NCI-H1417 treated with DMSO at 0.1 percent for 48 hours (cell line): ENCODE measurements at places on chromosomes 11 and 22.
A peak's percentile ranks its signal among the peaks of the same experiment; 100 is the strongest.

GRCh38 chr11:131886201-131886600 is 515.8 kb downstream of the NTM start:
- no peak for DNase-seq

- no peak for DNase-seq
Measured at GRCh38 chr11:116310226-116310625, 462.6 kb downstream of the BUD13 start.

GRCh38 chr22:44620129-44620840 is 81.7 kb upstream of the PRR5 start:
- peak; percentile 12 for DNase-seq

GRCh38 chr11:70860888-70861287 is 391.5 kb downstream of the SHANK2 start:
- DNase-seq: peak; percentile 53

- no peak for DNase-seq
Measured at GRCh38 chr11:20056109-20056949, 103.9 kb downstream of the DBX1 start.

GRCh38 chr11:11857769-11858168 is 16.0 kb downstream of the USP47 start:
- DNase-seq: no peak

DNA sequence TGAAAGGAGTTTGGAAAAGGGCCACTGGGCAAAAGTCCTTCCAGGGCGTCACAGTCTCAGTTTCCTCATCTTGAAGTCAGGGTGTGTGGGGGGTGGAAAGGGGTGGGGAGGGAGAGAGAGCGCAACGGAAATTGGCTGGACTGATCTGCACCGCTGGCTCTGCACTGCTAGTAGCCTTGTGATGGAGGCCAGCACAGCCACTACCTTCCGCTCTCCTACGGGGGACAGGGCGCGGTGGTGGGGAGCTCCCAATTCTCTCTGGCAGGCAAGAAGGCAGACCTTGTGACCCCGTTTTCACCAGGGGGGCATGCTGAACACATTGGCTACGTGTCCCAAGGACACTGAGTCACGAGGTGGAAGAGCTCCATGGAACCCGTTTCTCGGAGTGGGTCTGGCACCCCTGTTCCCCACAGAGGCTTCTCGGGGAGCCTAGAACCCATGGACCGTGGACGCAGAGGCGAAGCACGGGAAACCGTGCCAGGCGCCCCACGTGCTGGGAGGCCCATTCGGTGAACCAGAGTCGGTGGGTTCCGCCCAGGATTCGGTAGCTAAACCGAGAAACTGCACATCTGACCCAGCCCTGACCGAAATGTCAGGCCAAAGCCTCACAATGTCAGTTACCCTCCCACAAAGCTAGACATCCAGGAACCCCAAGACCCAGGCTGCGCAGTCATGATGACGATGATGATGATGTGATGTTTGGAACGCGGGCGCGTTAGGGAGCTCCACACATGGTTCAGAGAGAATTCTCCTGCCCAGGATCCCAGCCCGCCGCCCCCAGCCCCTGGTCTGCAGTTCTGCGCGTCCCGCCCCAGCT is 28.3 kb upstream of the WNT11 start:
- no peak for DNase-seq

- no peak for DNase-seq
Measured at GRCh38 chr22:19176732-19177131, 1.8 kb downstream of the SLC25A1 start.

- DNase-seq: no peak
Measured at GRCh38 chr11:45889555-45889954, 4.1 kb downstream of the MAPK8IP1 start.

DNA sequence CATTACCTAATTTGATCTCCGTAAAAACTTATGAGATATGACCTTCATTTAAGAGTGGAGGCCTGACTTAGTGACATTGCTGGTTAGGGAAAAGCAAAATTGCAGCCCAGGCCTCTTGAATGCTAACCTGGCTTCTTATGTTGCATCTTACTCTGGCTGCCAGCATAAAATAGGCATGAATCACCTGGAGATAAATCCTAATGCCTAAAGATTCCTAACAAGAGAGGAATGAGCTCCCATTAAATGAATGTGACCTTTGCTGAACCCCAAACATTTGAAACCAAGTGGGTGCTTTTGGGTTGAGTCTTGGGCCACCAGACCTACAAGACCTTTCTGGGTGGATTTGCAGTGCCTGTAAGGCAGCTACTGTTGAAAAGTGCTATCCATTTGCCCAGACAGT is 1145.6 kb upstream of the TENM4 start:
- no peak for DNase-seq

DNA sequence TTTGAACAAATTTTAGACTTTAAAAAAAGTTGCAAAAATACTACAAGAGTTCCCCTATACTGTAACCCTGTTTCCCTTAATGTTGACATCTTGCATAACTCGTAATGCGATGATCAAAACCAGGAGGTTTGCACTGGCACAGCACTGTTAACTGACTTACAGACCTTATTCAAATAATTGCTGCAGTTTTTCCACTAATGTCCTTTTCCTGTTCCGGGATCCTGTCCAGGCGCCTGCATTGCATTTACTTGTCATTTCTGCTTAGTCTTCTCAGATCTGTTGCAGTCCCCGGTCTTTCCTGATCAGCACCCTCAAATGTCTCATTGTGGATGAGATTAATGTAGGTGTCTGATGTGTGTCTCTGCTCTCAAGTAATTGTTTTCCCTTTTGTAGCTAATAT is 32.0 kb downstream of the APLP2 start:
- no peak for DNase-seq

GRCh38 chr22:31262312-31263133 is 29.8 kb downstream of the PIK3IP1 start:
- no peak for DNase-seq

DNA sequence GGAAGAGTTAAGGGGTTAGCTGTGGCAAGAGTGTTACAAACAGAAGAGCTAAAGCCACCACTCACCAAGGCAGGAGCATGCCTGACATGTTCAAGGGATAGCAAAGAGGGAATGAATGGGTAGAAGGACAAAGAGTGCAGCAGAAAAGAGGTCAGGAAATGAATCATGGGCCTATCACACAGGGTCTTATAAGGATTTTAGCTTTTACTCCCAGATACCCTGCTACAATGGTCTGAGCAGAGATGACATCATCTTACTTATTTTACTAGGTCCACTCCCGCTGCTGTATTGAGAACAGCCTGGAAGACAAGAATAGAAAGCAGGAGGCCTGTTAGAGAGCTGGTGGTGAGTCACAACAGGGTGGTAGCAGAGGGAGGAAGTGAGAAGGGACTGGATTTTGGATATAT is 9.8 kb downstream of the TRAF6 start:
- DNase-seq: no peak

DNA sequence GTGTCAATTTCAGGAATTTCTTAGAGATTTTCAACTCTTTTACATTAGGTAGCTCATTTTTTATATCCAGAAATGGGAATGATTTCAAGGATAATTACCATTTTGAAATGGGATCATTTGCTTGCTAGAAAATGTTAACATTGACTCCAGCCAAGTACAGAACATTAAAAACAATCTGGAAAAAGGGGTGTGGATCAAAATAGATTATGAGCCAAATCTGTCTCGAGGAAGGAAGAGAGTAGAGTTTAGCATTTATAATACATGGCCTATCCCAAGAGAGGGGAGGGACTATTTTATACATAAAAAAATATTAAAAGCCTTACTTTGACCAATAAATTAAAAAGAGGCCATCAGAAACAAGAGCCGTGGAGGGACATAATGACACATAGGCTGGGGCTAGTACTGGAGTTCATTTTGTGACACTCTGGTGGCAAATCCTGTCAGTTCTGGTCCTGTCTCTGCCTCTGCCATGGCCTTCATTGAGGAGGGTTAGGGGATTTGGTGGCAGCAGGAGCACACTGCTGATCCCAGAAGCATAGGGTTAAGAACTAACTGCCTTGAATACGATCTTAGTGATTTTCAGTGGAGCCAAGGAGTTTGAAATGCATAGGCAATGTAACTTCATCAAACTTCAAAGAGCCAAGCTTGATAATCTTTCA is 20.4 kb downstream of the PPP6R3 start:
- DNase-seq: no peak

DNA sequence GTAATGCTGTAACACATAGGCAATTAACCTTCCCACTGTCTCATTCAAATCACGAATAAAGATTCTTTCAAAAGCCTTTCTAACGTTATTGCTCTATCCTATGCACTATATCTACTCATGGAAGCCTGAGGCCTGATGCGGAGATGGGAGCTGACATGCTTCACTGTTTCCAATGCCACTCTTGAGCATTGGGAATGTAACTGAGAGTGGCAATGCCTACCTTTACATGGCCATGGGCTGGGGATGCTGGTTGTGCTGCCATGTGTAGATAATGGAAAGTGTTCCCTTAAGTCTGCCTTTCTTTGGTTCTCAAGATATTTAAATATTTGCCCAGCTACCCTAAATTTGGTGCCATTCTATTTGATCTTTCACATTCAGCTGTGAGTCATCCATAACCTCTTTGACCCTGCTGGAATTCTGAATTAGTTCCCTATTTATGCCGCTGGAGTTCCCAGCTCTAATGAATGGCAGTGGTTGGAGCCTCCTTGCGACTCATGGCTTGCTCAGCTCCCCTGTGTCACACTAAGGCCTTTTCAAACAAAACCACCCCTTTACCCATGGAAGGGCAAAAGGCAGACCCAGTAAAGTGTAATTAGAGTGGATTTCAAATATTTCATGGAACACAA is 21.4 kb upstream of the DKK3 start:
- DNase-seq: no peak

GRCh38 chr11:118312328-118312727 is 7.8 kb downstream of the CD3E start:
- DNase-seq: no peak

DNA sequence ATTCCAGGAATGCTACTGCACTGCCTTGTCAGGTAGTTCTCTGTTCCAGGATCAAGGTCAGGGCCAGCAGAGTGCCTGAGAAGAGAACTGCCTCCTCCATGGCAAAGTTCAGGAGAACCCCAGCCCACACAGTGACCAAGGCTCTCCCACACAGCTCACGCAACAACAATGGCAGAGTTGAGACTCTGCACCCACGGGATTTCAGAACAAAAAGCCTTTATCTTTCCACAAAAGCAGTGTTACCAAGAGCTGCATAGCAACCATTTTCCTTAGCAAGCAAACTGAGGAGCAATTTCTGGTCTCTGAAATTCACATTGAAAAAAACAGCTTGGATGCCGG is 11.1 kb downstream of the PLAAT3 start:
- DNase-seq: no peak

DNA sequence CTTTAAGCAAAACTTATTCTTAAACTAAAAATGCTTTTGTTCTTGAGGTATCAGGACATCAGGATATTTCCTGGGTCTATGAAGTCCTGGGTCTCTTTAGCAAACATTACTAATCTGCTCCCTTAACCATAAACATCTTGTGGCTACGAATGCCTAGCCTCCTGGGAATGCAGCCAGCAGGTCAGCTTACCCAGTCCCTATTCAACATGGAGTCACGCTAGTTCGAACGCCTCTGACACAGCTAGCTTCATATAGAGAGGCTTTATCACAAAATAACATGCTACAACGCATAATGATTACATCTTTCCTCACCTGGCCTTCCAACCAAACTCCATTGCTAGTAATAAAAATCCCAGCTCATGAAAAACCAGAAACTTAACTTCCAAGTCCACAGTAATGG is 17.5 kb upstream of the FIBIN start:
- DNase-seq: no peak

DNA sequence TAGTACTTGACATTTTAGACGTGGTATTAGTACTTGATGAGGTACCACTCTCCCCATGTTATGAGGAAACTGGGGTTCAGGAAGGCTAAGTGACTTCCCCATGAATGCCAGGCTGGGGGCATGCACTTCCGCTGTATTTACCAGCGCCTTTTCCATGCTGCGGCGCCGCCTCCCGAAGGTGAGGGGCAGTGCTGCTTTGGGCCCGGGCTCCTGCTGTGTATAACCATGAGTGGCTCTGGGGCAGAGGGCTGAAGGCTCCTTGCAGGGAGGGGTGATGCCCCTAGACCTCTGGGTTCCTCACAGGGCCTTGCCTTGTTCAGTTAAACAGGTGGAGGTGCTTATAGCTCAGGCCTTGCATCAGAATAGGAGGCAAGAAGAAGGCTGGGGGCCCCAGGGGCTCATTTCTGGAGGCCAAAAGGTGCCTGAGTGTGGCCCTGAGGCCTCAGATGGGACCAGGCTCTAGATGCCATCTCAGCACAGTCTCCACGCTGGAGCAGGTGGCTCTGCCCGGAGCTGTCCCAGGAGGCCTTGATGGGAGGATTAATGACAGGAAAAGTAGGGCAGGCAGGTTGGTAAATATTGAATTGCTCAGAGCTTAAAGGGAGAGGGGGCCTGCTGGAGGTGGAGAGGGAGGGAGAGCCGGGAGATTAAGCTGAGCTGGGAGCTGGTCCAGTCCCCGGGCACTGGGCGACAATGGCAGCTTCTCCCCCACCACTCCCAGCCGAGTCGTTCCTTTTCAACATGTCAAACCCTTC is 129.6 kb downstream of the CEP164 start:
- peak; percentile 82 for DNase-seq

DNA sequence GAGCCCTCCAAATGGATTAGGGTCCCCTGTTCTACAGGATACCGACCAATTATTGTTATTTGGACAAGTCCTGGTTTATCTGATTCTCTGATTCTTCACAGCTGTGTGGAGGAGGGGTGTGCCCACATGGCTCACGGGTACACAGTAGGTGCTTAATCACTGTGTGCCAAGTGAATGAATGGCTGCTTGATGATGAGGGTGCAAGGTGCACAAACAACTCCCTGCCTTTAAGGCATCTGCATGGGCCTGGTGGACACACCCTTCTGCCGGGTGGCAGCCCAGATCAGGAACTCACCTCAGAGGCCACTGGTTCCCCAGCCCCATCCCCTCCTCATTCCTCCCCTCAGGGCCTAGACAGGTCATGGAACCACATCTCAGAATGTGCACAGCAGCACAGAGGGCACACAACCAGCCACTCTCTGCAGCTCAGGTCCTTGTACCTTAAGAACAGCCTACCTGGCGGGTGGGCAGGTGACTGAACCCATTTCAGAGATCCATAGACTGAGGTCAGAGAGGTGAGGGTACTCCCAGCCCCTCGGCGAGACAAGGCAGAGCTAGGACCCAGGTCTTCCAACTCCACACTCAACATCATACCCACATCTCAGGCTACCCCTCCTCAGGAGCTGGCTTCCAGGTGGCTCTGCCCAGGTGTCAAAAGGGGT is 50.3 kb downstream of the SHANK2 start:
- no peak for DNase-seq

GRCh38 chr11:9493492-9493891 is 32.7 kb downstream of the ZNF143 start:
- no peak for DNase-seq
